GM03348 (cell line): ENCODE measurements at places on chromosomes 1 and 21.

DNA sequence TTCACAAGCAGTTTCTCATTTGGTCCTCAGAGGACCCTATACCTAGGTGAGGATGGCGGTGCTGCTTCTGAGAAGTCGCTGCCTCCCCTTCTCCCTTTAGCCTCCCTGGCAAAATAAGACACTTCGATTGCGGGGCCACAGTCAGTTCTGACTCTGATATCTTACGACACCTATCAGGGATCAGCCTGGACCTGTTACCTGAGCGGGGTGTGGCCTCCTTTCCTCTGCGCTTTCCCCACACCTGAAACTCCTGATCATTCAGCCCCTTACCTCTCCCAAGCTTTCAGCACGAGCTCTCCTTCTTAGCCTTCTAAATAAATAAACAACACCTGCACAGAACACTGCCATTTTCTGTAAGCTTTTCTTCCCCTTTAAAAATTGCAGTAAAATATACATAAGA is 24.6 kb upstream of the GPR137B start:
- DNase-seq, result no peak

DNA sequence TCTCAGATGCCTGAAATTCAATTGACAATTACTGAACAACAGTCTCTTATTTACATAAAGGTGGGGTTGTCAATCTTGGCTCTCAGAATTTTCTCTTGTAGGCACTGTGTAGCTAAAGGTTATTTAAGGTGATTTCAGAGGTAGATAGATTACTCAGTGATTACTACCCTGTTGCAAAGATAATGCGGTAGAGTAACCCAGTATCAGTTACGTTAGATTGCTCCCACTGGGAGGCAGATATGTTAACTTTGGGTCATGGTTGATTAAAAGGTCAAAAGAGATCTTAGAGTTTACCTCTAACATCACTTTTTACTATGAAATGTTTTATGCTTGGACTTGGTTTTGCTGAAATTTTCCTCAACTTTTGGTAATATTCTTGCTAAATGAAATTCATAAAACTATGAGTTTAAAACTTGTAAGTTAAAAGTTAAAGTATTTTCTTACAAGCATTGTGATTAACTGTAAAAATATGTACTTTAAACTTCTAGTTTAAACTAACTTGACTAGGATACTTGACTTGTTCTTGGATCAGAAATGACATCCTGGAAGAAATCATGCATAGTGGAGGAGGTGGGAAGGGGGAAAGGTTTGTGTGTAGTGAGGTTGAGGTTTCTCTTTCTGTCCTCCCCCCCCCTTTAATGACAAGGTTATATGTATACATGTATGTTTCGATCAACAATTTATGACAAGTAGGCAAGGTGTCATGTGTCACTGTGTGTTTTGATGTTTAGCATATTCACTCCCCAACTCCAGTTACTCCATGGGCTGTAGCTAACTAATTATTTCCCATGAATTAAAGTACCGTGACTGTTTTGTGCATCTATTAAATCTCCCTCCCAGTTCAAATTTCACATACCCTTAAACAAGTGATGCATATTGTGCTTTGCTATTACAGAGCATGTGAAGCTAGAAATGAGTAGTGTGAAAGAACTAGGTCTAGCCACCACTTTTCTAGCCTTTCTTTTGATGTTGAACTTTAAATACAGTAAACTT is 2.9 kb downstream of the LAMC1 start:
- DNase-seq, result no peak

DNA sequence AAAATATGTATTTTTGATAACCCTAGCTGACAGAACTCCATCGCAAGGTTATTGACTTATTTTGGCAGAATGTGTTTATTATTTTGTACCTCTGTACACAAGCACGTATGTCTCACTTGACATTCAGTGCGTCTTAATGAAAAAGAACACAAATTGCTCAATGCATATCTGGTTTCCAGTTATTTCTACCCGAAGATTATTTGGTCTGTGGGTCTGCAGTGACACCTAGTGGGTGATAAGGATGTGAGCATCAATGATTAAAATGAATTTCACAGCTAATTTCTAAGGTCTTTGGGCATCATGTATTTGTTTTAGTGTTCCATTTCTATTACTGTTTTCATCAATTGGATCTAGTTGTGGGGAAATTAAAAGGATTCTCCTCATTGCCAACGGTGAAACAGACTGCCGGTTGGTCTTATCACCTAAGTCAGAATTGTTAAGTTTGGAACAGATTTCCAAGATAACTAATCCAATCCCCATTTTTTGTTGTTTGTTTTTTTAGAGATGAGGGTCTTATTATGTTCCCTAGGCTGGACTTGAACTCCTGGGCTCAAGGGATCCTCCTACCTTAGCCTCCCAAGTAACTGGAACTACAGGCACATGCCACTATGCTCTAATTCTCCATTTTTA is 13.9 kb downstream of the DDX20 start:
- peak; percentile 58 for DNase-seq

GRCh38 chr1:17405898-17406759 is 33.3 kb downstream of the RCC2 start:
- DNase-seq, result peak; percentile 87
